ENCODE measurements at places on chromosomes 2 and 18.

DNA sequence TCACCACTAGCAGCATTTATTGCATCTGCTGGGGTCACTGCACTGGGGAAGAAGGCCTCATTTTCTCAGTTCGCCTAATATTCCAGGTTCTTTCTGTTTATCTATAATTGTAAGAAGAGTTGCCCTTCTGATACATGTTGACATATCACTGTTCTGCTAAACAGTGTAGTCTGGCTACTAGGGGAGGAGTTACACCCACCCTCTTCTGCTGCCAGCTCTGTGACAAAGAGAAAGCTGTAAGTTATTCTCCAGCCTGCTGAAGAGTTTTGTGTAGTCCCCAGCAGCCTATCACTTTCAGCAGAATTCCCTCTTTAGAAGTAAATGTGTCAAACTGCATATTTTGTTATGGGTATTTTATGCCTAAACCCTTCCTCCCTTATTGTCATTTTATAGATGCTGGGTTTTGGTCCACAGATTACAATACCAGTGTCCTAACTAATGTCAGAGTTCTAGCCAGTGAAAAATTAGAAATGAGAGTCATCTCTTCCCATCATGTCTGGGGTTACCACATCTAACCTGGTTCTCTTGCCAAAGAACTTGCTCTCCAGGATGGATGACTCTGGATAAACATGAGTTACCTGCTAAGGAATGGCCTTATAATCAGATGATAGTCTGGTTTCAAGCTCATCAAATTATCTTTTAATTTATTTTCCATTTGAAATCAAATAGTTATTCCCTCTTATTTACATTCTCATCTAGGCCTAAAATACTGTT, 5.6 kb upstream of the MBOAT2 start:
- DNase-seq: no peak

- no peak for DNase-seq
These were observed 129.4 kb downstream of the ACOXL start for GRCh38 chr2:110861616-110862260.

- DNase-seq: no peak
These were observed 129.4 kb upstream of the MAPRE2 start for GRCh38 chr18:34911661-34912384.

DNA sequence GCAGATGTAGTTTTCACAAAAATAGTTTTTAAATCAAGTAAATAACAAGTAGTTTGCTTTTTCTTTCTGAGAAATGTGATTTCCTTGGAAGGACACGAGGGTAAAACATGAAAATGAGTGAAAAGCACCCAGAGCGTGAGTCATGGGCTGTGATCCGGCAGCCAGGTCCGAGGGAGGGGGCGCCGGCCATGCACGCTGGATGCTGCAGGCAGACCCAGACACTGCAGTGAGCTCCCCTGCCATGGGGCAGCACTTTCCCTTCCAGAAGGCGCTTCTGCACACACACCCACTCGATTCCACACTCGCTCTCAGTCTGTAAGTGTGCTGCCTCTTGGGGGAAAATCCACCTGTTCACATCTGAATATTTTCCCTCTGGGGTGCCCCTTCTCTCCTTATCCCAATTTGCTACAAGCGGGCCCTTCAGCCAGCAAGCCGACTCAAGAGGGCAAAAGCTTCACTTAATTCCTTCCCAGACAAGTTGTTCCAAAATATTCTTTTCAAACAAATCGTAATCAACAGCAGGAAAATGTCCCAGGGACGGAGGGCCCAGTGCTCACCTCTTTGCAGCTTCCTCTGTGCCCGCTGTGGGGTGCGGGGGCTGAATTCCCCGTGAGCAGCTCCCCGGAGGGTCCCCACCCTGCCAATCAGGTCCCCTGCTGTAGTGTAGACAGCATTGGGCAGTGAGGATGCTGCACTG, 87.0 kb upstream of the ID2 start:
- no peak for DNase-seq

DNA sequence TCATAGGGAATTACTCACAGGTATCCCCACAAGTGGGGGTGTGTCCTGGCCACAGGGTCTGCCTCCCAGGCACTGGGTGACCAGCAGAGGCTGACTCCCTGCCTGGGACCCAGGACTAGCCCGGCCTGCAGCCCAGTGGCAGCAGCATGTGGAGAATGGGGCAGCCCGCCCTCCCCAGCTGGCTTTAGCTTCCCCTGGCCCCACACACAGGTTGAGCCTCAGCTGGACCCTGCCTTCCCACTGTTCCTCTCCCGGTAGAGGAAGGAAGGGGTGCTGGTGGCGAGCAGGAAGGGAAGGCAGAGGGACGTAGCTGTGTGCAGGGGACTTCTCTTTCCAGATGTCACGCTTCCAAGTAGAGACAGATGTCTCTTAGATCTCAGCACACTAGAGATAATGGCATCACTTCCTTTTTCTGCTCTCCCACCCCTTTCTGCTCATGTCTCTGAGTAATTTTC, 51.4 kb downstream of the EMILIN2 start:
- peak; percentile 17 for DNase-seq

DNA sequence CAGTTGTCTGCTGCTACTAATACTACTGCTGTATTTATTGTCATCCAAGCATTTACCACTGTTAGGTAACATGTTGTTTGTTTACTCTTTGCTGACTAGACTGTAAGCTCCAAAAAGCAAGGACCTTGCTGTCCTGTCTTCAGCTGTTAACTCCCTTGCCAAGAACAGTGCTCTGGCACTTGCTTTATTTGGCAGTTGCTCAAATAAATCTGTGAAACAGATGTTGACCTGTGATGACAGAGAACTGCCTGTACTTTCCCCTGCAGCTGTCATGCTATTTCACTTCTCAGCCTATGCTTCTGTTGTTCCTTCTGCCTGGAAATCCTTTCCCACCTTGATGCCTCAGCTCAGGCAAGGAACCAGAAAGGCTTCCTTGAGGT, 181.2 kb downstream of the ATAD2B start:
- no peak for DNase-seq

- no peak for DNase-seq
These were observed 11.5 kb downstream of the RFX8 start for GRCh38 chr2:101463421-101463820.

- no peak for DNase-seq
These were observed 15.0 kb upstream of the PGAP1 start for GRCh38 chr2:196941398-196942078.

GRCh38 chr2:9143264-9143815, 63.3 kb upstream of the ASAP2 start:
- no peak for DNase-seq

- DNase-seq: no peak
These were observed 98.5 kb downstream of the PRKCE start for GRCh38 chr2:45750001-45750400.

GRCh38 chr2:110735366-110735765, 3.0 kb downstream of the ACOXL start:
- DNase-seq: no peak

GRCh38 chr18:8215741-8216140, 393.5 kb upstream of the RAB12 start:
- no peak for DNase-seq

- no peak for DNase-seq
These were observed 2.8 kb downstream of the SIX3 start for GRCh38 chr2:44944102-44944951.

DNA sequence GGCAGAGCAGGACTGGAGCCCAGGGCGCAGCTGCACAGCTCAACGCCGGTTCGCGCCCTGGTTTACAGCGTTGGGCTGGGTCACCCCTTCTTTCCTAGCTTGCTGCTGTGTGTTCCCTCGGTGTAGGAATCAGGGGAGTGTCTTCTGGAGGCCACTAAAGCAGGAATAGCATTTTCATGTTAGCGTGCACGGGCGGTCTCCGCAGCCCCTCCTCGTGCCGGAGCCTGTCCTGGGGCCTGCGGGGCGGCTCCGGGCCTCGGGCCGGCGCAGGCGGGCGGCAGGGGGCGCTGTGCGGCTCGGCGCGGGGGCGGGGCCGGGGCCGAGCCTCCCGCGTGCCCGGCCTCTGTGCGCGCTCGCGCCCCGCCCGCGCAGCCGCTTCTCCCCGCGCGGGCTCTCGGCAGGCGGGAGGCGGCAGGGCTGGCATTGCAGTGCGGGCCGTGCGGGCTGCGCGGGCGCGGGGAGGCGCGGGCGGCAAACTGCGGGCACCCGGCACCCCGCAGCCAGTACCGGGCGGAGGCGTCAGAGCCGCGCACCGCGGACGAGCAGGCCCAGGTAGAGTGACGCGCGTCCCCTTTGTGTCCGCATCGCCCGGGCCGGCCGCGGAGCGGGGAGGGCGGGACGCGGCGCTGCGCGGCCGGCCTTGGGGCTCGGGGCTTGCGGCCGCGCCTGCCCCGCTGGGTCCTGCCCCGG, at the start of gene RNF144A:
TSS of gene RNF144A (plus strand) at position 342 of the 690 bp plus-strand sequence. CDS start 79,515 bp downstream, outside the sequence.
- DNase-seq: peak; percentile 83

- no peak for DNase-seq
These were observed 10.0 kb downstream of the KLF11 start for GRCh38 chr2:10053351-10053750.

- DNase-seq: peak; percentile 60
These were observed 34.5 kb downstream of the SLC4A3 start for GRCh38 chr2:219661955-219662395.

- DNase-seq: no peak
These were observed 308.2 kb downstream of the DCC start for GRCh38 chr18:52648201-52648600.

DNA sequence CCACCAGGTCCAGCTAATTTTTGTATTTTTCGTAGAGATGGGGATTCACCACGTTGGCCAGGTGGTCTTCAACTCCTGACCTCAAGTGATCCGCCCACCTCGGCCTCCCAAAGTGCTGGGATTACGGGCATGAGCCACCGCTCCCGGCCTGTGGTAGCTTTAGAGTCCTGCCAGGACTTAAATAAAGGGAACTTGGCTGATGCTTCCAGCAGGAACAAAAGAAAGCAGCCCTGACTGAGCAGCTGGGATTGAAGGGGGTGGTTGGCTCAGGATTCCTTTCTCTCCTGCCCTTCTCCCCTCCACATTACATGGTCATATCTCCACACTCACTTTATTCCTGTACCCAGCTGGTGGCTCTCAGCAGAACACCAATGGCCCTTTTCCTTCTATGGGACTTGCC, 20.0 kb downstream of the EFHD1 start:
- no peak for DNase-seq

- DNase-seq: no peak
These were observed 70.5 kb downstream of the CPS1 start for GRCh38 chr2:210626849-210627248.

- no peak for DNase-seq
These were observed 328.4 kb downstream of the CDH7 start for GRCh38 chr18:66078925-66079800.

DNA sequence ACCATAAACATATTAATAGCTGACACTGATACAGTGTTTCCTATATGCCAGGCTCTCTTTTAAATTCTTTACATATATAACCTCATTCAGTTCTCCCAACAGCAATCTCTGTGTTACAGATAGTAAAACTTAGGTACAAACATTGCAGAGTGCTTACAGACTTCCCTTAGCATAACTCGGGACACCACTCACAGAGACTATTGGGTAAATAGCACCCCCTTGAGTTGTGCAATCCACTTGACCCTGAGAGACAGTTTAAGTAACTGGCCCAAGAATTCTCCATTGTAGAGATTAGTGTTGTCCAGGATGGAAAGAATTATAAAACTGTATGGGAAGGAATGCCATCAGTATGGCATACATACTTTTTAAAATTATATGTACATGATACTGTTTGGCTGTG, 110.1 kb downstream of the POLE4 start:
- no peak for DNase-seq

DNA sequence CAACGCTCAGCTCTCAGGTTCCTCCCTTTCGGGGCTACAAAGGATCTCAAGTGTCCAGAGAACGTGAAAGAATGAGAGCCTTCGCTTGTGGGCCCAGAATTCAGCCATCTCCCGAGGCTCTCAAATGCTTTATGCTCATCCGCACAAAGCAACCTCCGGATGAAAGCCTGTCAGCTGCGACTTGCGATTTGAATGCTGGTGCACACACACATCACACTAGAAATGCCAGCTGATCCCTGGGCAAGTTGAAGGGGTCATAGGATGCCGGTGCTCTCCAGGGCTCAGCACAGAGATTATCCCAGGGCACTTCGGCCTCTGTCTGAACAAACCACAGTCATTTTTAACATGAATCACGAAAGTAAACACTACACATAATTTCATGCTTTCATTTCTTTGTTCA, 141.8 kb upstream of the MYT1L start:
- no peak for DNase-seq

- DNase-seq: no peak
These were observed 12.1 kb downstream of the PTCD3 start for GRCh38 chr2:86118130-86118529.

DNA sequence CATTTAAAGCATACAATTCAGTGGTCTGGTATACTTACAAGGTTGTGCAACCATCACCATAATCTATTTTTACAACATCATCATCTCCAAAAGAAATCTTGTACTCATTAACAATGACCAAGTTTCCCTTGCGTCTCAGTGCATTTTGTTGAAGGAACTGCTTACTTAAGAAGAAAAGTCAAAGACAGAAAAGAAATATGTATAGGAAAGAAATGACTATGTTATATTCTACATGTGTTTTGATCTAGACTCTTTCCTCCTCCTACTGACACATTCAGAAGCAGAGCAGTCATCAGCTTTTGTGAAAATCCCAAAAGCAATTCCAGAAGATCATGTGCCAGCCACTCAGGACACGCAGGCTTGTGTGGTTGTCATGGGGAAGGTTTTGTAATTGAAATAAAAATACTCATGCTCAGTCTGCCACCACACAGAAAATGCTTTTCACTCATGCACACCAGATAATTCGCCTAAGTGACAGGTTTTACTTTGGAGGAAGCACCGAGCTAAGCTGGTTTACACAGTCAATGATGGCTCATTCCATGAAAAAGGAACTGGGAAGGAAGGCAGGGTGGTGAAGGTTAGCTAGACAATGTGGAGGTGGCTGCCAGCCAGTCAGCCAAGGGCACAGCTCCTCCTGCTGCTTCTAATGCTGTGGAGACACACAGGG, 158.5 kb upstream of the REV1 start:
- no peak for DNase-seq

DNA sequence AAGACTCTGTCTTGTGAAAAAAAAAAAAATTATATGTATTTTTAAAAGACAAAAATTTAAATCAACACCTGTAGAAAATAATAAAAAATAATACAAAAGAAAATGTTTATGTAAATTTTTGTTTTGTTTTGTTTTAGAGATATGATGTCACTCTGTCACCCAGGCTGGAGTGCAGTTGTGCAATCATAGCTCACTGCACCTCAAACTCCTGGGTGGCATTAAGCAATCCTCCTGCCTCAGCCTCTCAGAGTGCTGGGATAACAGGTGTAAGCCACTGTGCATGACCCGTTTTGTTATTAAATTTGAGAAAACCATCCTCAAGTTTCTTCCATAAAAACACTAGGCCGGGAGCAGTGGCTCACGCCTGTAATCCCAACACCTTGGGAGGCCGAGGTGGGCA, 56.2 kb upstream of the B3GNT7 start:
- DNase-seq: no peak

- DNase-seq: no peak
These were observed 377.2 kb downstream of the CNTNAP5 start for GRCh38 chr2:124402274-124402673.

GRCh38 chr18:52615943-52616342, 275.9 kb downstream of the DCC start:
- DNase-seq: no peak

GRCh38 chr2:32562906-32563305, 64.9 kb upstream of the TTC27 start:
- no peak for DNase-seq

All from Calu3 (cell line).